SK-MEL-5 (cell line): ENCODE measurements at places on chromosomes 6 and 20. TPM values are rescaled to one million over a fixed set of nuclear protein-coding genes. Genes with fewer than 3 reads are reported as not detected.

SLC35D3 gene
- total RNA-seq: not detected in 2 replicates

GRCh38 chr6:151370509-151371078 is 20.8 kb downstream of the ZBTB2 start:
- peak; percentile 52 for DNase-seq

RAD21L1 gene
- total RNA-seq: 0.11 TPM in 1 of 2 replicates, not detected in the other

RBM12 gene
- total RNA-seq: 57.2 and 61.7 TPM in 2 replicates

DNA sequence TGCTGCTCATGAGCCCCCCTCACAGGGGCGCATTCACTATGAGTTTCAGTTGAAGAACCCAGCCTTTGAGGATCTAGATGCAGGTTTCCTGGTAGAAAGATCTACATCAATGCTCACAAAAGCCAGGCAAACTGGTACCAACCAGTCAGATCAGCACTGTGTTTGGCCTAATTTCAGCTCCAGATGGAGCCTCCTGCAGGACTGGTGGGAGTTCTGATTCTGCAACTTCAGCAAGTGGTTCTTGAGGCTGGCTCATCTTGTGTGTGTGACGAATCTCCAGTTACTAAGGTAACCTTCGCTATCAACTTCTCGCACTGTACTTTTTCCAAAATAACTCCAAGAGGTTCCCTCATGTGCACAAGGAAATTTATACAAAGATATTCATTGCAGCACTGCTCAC is 118.8 kb downstream of the ZMYND8 start:
- no peak for DNase-seq

COX4I2 gene
- not detected in 2 replicates for total RNA-seq

LY6G5C gene
- total RNA-seq: 0.48 TPM in 1 of 2 replicates, not detected in the other
